ENCODE measurements at places on chromosomes 1 and 21.

DNA sequence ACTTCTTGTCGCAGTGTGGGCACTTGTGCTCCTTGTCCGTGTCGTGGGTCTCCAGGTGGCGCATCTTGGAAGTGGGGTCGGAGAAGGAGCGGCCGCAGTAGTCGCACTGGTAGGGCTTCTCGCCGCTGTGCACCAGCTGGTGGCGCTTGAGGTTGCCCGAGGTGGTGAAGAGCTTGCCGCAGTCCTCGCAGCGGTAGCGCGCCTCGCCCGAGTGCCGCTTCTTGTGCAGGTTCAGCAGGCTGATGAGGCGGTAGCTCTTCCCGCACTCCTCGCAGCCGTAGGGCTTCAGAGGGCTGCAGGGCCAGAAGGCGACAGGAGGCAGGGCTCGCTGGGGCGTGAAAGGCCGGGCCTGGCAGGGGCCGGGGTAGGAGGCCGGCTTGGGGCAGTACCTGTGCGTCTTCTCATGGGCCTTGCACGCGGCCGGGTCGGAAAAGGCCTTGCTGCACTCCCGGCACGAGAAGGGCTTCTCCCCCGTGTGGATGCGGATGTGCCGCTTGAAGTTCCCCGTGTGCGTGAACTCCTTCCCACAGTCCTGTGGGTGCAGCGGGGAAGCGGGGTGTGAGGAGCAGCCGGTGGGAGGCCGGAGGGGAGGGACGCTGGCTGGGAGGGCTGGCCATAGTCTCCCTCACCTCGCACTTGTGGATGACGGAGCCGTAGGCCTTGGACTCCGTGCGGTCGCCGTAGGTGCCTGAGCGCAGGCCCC, 31.4 kb downstream of the ZBTB17 start:
- ATAC-seq, result no peak

DNA sequence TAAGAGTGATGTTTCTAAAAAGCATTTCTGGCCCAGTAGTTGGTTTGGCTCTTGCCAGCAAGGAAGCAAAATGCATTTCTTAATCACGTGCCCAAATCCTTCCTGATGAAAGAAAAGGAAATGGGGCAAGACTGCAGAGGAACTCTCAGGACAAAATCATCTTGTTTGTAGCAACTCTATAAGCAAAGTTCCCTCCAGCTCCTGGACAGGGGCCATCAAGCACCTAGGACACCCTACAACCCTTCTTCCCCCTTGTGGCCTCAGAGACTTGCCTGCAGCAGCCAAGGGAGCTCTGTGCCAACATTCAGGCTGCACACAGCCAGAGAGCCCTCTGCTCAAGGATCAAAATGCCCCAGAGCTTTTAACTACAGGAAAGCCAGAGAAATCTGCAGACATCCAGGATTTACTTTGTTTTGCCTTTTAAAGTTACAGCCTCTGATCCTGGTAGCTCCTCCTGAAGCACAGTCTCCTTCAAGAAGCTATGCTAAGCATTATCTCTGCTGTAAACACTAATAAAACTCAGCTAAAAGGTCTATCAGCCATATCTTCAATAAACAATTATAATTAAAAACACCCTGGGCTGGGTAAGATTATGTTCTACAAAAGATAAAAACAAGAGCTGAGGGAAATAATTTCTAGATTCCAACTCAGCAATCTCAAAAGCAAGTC, 105.0 kb downstream of the KIAA0319L start:
- no peak for ATAC-seq

- no peak for ATAC-seq
Measured at GRCh38 chr1:13826591-13826990, 126.6 kb downstream of the PRDM2 start.

DNA sequence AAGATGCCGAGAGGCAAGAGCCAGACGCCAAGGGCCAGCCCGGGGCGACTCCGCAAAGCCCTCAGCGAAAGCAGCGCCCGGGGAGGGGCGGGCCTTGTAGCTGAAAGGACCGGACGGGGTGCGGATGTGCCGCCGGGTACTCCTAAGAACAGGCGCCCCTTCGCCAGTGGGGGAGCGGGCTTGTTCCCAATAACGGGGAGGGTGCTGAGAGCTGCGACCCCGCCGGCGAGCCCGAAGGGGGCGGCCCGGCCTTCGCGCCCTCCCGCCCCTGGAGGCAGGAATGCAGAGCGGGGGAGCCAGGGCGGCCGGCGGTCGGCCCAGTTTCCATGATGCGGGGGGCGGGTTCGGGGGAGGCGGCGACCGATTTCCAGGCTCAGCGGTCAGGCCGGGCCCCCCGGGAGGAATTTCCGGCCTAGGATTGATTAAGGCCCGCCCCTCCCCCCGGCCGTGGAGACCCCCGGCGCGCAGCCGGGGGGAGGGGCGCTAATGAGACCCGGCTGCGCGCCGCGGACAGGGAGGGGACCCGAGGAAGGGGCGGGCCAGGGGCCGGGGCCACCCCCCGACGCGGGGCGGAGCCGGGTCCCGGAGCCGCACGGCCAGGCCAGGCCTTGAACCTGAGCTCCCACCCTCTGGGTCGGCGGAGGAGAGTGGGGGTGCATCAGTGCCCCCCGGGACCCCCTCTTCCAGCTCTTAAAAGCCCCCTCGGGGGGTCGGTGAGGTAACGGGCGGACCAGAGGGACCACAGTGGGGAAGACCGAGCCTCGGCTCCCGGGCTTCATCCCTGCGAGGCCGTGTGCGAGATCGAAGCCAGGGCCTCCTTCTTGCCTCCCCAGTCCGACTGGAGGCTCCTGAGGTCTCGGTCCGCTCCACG, 898 bp upstream of the TMEM200B start:
- ATAC-seq, result peak; percentile 49

DNA sequence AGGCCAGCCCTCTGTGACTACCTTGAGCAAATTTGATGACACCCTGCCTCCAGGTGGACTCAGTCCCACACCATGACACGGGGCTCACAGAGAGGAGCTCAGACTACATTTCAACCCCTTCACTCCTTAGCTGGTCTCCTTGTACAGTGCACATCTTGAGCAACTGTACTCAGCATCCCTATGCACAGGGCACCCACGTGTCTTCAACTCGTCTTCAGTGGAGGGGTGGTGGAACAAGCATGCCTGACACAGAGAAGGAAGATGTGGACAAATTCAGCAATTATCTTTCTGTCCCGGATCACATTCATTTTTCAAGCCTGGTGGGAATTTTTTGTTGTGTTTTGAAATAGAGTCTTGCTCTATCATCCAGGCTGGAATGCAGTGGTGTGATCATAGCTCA, 213.7 kb downstream of the KAZN start:
- ATAC-seq, result no peak

Measured in activated CD4-positive, CD25-positive, alpha-beta regulatory T cell treated with anti-CD3 and anti-CD28 coated beads, Interleukin-2, amount 50 U/mL, for 24 hours (primary cell).